ENCODE measurements at places on chromosomes 1 and 21.

- DNase-seq: no peak
These were observed 71.2 kb downstream of the CASZ1 start for GRCh38 chr1:10724948-10725847.

- no peak for DNase-seq
These were observed 169 bp downstream of the UBAP2L start for GRCh38 chr1:154220970-154221277.

DNA sequence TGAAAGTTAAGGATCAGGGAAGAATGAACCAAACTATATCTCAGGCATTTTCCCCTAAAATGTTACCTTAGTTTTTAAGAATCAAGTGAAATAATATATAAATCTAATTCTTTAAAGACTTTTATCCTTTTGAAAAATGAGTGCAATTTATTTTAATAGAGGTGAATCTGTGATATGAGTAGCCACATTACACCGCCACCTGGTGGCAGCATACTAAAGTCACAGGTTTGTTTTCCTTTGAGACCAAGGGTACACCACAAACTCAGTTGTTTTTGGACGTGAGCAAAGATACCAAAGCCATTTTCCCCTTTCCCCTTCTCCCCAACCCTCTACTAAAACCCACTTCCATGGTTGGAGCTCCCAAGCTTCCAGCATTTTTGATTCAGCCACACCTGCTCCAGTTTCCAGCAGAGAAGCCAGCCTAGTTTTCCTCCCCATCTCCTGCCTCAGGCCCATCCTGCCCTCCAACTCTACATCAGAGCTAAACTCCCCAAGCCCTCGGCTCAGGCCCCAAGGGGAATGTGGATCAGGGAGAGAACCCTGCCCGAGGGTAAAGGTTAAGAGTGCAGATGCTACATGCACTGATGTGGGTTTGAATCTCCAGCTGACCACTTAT is 22.9 kb upstream of the LDLRAP1 start:
- DNase-seq: peak; percentile 74

DNA sequence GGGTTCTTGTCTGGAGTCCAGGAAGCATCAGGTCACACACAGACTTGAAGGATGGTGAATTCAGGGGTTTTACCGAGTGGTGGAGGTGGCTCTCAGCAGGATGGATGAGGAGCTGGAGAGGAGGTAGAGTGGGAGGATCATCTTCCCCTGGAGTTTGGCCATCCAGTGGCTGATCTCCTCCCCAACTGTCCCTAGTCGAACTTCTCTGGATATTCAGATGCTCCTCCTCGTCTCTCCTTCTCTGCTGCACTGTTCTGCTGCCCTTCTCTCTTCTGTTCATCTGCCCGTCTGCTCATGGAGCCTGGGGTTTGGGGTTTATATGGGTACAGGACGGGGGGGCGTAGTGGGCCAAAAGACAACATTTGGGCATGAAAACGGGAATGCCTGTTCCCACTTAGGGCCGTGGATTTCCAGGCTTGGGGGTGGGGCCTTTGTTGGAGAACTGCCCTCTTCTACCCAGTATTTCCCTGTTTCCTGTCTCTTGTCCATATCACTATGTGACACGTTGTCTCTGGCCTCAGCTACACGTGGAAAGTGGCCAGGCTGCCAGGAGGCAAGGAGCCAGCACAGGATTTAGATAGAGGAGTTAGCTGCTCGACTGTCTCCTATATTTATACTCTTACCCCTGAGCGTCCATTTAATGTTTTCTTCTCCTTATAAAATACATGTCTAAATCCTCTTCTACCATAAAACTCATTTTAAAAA is 76.7 kb downstream of the SIPA1L2 start:
- DNase-seq: no peak

DNA sequence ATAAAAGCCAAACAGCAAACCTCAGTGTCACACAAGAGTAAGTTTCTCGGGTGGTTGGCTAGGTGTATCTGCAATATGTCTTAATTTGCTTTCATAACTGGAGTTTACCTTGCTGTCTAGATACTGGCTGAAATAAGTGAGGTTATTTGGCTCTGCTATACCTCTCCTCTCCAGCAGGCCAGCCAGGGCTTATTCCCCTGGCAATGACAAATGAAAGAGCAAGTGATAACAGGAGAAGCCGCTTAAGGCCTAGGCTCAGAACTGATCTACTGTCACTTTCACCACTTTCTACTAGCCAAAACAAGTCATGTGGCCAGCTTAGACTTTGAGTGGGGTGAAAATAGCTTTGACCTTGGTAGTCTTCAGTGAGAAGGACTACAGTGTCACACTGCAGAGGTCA is 4.8 kb upstream of the RPE65 start:
- DNase-seq: no peak

- DNase-seq: no peak
These were observed 11.6 kb downstream of the HCRTR1 start for GRCh38 chr1:31628931-31629556.

GRCh38 chr1:47776667-47777131 is 220.5 kb downstream of the TRABD2B start:
- DNase-seq: no peak

DNA sequence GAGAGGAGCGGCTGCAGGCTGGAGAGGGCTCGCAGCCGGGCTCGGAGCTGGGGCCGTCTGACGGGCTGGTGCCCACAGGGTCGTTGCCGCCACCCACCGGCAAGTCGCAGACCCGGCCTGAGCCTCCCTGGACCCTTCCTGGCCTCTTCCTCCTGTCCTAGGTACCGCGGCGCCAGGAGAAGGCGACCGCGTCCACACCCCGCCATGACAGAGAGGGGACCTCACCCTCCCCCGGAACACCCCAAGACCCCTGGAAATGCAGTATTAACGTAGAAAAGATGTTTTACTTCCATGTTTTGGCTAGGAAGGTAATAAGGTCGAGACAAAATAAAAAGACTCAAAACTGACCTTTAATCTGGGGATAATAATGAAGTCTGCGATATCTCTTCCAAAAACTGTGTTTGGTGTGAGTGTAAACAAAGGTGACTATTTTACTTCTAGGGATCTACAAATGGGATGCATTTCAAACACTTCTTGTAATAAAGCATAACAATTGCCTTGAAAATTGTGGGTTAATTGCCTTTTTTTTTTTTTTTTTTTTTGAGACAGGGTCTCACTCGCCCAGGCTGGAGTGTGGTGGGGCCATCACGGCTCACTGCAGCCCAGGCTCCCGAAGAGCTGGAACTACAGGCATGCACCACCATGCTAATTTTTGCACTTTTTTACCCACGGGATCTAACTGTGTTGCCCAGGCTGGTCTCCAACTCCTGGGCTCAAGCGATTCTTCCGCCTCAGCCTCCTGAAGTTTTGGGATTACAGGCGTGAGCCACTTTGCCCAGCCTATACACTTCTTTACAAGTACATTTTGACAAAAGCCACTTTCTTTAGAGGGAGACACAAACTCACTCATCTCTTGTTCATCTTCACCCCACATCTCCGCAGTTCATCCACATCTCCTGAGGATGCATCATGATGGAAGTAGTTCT is 838 bp upstream of the RSRP1 start:
- DNase-seq: no peak

DNA sequence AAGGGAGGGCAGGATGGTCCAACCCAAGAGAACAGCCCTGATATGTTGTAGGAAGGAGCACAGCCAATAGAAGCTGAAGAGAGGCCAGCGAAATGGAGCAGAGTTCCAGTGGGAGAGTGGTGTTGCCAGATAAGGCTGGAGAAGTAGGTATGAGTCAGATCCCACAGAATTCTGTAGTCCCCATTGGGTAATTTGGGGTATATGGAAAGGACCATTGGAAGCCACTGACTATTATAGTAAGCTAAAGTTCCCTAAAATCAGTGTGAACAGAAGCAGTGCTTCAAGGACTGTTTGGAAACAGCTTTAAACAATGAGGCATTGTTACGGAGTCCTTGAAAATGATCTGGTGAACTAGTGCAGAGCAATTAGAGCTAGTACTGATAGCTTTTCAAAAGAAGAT is 63.0 kb downstream of the DISP1 start:
- DNase-seq: no peak

GRCh38 chr1:28578696-28579218 is 13.3 kb upstream of the RAB42 start:
- DNase-seq: no peak

DNA sequence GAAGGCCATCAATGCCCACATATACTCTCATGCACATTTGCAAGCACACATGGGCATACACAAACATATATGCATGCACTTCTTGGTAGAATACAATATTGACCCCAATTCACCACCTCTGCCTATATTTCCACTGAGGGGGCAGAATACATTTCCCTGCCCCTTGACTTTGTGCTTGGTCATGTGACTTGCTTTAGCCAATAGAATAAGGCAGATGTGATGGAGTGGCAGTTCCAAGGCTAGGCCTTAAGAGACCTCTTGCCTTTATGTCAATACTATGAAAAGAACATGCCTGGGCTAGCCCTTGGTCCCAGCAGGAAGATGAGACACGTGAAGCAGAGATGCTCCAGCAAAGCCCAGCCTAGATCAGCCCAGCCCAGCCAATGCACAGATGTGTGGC is 66.0 kb upstream of the GRIK3 start:
- DNase-seq: no peak

DNA sequence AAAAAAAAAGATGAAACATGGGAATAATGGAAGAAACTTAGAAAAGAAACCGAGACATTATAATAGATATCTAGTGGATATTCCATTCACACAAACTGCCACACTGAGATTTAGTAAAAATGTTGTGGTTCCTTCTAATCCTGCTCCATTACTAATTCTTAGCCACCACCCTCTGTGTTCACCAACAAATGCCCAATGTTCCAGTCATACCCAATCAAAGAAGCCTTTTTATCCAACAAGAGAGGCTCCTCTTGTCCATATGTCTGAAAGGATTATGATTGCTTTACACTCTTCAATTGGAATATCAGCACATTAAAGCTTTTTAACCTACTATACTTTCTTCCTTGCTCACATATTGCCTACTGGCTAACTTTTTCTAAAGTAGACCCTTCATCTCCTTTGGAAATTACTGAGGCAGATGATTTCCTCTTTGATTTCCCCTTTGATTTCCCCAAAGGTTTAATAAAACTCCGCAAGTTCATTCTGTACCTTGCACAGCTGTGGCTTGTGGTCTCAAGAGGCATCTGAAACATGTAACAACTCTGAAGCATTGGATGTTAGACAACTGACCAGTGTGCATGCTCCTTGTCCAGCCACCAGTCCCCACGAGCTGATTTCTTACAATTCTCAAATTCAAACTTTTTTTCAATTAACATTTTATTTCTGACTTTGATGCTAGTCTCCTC is 305.6 kb upstream of the LYPLAL1 start:
- no peak for DNase-seq

DNA sequence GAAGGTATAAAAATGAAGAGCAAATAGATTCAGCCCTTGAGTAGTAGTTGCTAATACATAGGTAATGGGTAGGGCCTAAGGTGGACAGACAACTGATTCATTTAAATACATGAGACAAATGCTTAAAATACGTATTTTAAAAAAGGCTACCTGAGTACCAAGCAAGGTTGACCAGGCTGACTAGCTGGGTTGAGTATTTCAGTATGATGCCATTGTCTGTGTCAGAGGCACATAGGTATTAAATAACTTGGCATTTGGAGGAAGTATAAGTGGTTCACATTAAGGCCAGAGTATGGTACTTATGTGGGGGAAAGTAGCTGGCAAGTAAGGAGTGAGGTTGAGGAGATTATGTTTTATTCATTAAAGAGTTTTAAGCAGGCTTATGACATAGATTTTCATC is 19.4 kb downstream of the NEK7 start:
- no peak for DNase-seq

- DNase-seq: no peak
These were observed 24.6 kb downstream of the CR1L start for GRCh38 chr1:207669528-207670009.

GRCh38 chr1:44625348-44625747 is 48.9 kb downstream of the TMEM53 start:
- DNase-seq: no peak

DNA sequence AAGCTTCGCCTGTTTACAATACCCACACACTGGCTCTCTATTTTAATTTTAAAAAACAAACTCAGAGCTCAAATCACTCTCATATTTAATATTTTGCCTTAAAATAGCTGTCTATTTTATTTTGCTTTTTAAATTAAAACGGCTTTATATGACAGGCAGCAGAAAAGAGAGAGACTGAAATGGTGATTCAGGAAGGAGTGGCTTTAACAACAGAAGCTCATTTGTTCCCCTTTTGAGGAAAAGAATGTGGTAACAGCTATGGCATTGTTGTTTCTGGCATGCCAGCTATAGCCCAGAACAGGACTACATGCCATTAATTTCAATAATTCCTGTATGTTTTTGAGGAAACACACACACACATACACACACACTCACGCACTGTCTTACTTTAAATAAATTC is 234.2 kb upstream of the PTBP2 start:
- no peak for DNase-seq

All from GM20000 (cell line).